Kidney (tissue), 22 donors: ENCODE measurements at places on chromosomes 11 and 22. TPM values are rescaled to one million over a fixed set of nuclear protein-coding genes. Genes with fewer than 3 reads are reported as not detected.

Gene NAGA
- 29.8 TPM for total RNA-seq

GRCh38 chr11:15295695-15296094 is 181.0 kb downstream of the INSC start:
- DNase-seq, result no peak

DNA sequence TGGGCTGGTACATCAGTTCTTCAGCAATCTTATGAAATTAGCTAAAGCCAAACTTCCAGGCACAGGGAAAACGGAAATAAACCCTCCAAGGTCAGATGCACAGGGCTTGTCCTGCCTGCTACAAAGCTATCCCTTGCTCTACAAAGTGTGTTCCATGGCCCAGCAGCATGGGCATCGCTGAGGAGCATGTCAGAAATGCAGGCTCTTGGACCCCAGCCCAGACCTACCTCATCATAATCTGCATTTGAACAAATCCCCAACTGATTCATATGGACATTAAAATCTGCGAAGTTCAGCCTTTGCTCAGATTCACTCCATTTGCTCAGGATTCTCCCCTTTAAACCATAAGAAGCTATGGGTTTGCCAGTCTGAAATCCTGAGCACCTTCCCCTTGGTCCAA is 129.7 kb upstream of the CSNK2A3 start:
- no peak for DNase-seq

- DNase-seq, result no peak
Observed at GRCh38 chr22:46125816-46126765, 24.2 kb upstream of the PPARA start.

- DNase-seq, result peak; percentile 78
Observed at GRCh38 chr11:75388386-75389275, 10.7 kb upstream of the RPS3 start.

DNA sequence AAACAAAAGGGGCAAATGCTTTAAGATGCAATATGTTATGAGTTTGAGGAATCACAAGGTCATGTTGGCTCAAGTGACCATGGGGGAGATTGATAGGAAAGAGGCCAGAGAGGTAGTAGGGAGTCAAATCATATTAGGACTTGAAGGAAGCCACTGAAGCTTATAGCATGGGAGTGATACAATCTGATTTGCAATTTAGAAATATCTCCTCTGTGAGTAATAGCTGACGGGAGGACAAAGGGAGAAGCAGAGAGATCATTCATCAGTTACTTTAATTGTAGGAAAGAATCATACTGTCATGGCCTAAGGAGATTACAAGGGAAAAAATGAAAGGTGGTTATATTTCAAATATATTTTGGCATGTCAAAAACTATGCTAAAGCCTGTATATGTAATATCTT is 793.6 kb upstream of the RAG2 start:
- DNase-seq, result no peak

GRCh38 chr11:64842366-64842759 is 2.1 kb downstream of the CDC42BPG start:
- DNase-seq, result no peak

DNA sequence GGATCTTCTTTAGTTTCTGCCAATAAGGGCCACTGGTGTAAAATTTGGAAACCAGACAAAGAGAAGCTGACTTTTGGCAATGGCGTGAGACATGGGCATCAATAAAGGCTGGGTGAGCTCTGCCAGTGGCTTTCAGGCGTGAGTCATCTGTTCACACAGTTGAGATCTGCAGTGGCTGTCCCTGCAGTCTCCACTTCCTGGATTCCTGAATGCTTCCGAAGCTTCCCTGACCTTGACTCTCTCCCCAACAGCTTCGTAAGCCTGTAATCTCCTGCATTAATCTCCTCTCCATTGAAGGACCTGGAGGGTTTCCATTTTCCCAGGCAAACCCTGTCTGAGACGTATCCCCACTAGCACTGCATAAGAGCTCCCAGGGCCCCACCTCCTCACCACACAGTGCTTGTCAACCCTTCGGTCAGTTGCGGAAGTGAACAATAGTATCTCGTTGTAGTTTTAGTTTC is 574.7 kb downstream of the TBC1D22A start:
- DNase-seq, result no peak

DNA sequence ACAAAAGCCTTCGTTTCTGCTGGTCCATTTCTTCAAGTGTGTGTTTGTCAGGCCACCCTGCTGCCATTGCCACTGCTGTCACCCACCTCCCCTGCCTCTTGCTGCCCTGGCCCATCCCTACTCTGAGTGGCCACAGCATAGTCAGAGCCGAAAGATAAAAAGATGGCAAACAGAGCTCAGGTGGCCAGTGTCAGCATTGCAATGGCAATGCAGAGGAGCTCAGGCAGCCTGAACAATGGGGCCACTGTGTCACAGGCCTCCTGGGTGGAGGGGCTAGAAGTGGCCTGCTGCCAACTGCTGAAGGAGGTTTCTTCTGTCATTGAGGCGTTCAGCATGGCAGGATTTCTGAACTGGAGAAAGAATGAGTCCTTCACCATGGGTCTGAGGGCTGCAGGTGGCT is 137.1 kb downstream of the CSNK2A3 start:
- no peak for DNase-seq
